ENCODE measurements at places on chromosomes 5 and 9.
A peak's percentile ranks its signal among the peaks of the same experiment; 100 is the strongest.

GRCh38 chr9:112341730-112342129, 8.3 kb upstream of the PTBP3 start:
- DNase-seq: no peak

- DNase-seq: no peak
These were observed 88.6 kb downstream of the AGTPBP1 start for GRCh38 chr9:85653153-85653552.

- no peak for DNase-seq
These were observed 2257.5 kb upstream of the C9orf72 start for GRCh38 chr9:29830821-29831220.

DNA sequence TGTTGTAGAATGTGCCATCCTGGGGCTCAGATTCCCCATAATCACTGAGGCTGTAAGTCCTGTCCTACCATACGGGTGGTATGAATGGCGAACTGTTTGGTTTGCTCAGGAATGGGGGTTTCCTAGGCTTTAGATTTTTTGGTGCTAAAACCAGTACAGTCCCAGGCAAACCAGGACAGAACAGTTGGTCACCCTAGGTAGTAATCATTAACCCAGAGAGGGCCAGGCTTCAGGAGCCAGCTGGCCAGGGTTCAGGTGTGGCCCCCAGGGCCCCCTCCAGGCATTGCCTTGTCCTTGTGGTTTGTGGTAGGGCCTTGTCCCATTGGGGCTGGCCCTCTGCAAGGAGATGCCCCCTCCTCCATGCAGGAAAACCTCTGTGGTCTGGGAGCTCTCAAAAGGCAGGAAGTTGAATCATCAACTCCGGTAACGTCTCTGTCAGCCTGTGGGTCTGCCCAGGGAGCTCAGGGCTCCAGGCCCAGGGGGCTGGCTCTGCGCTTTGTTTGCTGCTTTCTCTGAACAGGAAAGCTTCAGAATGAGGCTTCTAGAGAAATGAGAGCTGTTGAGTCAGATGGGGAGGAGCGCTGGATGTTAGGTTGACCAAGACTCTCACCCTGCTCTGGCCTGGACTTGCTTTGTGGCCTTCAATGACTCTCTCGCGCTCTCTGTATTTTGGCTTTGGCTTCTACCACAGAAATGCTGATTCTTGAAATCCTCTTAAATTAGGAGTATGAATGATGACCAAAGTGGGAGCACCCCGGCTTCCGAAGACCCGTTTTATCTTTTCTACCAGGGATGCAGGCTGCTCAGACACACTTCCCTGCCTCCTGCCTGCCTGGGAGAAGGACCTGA, 22.2 kb upstream of the JADE2 start:
- peak; percentile 58 for DNase-seq

DNA sequence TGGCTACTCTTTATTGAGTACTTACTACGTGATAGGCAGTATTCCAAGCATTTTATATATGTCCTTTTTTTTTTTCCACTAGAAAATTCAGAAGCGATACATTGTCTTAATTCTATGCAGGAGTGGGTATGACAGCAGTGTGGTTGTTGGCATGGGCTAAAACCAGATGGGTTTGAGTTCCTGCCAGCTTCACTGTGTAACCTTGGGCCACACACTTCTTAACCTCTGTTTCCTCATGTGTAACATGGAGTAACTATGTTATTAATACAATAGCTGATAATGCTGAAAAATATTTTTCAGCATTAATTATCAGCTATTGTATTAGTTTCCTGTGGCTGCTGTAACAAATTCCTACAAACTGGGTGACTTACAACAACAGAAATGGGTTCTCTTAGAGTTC, 12.0 kb downstream of the SNX18 start:
- no peak for DNase-seq

All from activated T-cell treated with anti-CD3 and anti-CD28 coated beads for 24 hours (primary cell).